ENCODE measurements at places on chromosomes 6 and 20. TPM values are rescaled to one million over a fixed set of nuclear protein-coding genes. Genes with fewer than 3 reads are reported as not detected.

- no peak for DNase-seq
Measured at GRCh38 chr6:78605909-78606446, 261.4 kb upstream of the IRAK1BP1 start.

DNA sequence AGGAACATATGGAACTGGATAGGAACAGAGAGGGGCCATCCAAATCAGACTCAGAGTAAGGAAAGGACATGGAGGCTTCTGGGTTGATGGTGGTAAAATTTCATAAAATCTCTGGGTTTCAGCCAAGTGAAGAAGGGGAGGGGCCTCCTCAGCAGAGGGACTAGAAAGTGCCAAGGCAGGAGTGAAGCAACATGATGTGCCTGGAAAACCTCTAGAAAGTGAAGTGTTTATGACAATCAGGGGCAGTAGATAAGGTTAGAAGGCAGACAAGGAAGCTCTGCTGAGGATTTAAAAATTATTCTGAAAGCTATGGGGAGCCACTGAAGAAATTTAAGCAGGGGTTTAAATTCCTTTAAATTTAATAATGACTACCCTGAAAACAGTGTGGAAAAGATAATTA, 126.0 kb upstream of the TENT5A start:
- DNase-seq = no peak

GRCh38 chr6:5020142-5020541, 16.3 kb upstream of the RPP40 start:
- DNase-seq = no peak

Gene RIPOR3
- 2.2 TPM for total RNA-seq

GRCh38 chr6:73156793-73157767, 68.2 kb downstream of the KHDC1L start:
- DNase-seq = no peak

- no peak for DNase-seq
Measured at GRCh38 chr20:15831201-15831600, 742.0 kb downstream of the KIF16B start.

DNA sequence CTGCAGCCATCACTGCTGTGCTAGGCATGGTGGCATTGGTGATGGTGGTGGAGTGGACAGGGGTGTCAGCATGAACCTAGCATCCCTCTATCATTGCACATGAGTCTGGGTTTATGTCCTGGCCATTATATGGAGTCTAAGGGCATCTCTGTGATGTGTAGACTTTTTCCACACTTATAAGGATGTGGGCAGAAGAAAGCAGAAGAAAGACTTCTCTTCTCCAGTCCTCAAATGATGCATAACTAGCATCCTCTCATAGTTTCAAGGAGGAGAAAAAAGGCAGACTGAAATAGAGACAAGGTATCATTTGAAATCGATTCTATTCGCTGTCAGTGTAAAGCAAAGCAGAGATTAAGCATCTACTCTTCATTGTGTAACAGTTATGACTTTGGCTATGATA, 140.0 kb upstream of the ATXN1 start:
- no peak for DNase-seq
